ENCODE measurements at places on chromosomes 5 and 9.
A peak's percentile ranks its signal among the peaks of the same experiment; 100 is the strongest.

- no peak for DNase-seq
Observed at GRCh38 chr5:149855366-149855765, 89.2 kb downstream of the PDE6A start.

GRCh38 chr5:157828105-157828943, 30.6 kb downstream of the CLINT1 start:
- DNase-seq = no peak

DNA sequence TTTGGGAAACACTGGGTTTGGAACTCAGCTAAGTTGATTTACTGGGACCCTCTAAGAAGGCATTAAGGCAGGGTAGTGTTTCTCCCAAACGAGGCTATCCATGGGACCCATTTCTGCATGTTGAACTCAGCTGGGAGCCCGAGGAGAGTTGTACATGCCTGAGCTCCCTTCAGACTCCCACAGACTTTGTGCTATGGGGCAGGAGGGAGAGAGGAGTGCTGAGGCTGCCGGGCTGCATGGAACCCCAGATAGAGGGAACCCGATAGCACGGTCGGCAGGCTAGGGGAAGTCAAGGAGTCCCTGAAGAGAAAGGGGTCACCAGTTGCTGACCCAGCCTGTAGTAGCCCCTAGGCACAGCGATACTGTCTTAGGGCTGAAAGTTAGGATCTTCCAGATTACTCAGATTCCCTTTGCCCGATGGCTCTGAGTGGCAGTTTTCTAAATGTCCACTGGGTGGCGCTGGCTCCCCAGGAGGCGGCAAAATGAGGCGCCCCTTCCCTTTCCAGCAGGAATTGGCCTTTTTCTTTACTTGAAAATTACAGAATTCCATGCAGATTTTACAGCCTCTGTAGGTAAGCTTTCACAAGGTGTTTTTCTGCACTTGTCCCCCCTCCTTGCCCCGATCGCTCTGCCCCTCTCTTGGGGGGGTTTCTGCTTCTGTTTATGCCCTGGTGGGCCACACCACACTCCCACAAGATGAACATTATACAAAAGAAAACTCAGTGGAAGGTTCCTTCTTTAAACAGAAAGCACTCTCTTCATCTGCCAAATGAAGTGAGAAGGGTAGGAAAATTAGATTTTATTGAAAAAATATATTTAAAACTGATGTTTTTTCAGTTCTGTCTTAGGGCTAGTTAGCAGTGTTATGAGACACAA, 17.8 kb downstream of the NANS start:
- peak; percentile 63 for DNase-seq

DNA sequence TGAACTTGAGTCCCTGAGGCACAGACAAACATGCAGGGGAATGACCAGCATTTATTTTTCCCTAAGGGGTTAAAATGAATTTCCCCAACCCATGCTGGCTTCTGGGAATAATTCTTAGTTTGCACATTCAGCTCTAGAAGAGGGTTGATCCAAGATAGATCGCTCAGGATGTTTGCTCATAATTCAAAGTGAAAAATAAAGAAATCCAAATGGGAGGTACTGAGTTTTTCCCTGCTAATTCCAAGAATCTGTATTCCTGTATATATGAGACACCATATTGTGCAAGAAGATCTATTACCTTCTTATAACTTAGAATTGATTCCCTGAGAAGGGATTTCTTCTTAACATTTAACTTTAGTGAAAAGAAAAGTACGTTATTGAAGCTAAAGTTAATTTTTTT, 96.2 kb downstream of the VCAN start:
- no peak for DNase-seq

GRCh38 chr9:134436911-134437310, 110.7 kb downstream of the RXRA start:
- no peak for DNase-seq
